Hepatocyte (in vitro differentiated cells): ENCODE measurements at places on chromosomes 5 and 9. TPM values are rescaled to one million over a fixed set of nuclear protein-coding genes. Genes with fewer than 3 reads are reported as not detected.

GRCh38 chr9:93517331-93517730 lies 59.1 kb upstream of the PHF2 start:
- no peak for DNase-seq

- DNase-seq = no peak
Measured at GRCh38 chr5:137342764-137343163, 156.4 kb downstream of the SPOCK1 start.

The DMRTA1 gene
- polyA plus RNA-seq = 0.29 and 0.53 TPM in 2 replicates

The PCDHGA12 gene
- polyA plus RNA-seq = 0.66 and 1.1 TPM in 2 replicates

The TMEM174 gene
- polyA plus RNA-seq = not detected in 2 replicates

The TSSK1B gene
- not detected in 2 replicates for polyA plus RNA-seq

- no peak for DNase-seq
Measured at GRCh38 chr5:129362456-129362855, 97.6 kb upstream of the ADAMTS19 start.
